ENCODE measurements at places on chromosomes 4 and X. TPM values are rescaled to one million over a fixed set of nuclear protein-coding genes. Genes with fewer than 3 reads are reported as not detected.

- no peak overlapping the region for H3K27ac ChIP-seq
- H3K27me3 ChIP-seq = peaks cover 2% of the 10 kb centered on the region
- peaks cover 4% of the 10 kb centered on the region for H3K4me1 ChIP-seq
- no peak for DNase-seq
- H3K36me3 ChIP-seq = no peaks in the 10 kb centered on the region
Observed at GRCh38 chr4:144575181-144575580, 70.8 kb upstream of the HHIP start.

DNA sequence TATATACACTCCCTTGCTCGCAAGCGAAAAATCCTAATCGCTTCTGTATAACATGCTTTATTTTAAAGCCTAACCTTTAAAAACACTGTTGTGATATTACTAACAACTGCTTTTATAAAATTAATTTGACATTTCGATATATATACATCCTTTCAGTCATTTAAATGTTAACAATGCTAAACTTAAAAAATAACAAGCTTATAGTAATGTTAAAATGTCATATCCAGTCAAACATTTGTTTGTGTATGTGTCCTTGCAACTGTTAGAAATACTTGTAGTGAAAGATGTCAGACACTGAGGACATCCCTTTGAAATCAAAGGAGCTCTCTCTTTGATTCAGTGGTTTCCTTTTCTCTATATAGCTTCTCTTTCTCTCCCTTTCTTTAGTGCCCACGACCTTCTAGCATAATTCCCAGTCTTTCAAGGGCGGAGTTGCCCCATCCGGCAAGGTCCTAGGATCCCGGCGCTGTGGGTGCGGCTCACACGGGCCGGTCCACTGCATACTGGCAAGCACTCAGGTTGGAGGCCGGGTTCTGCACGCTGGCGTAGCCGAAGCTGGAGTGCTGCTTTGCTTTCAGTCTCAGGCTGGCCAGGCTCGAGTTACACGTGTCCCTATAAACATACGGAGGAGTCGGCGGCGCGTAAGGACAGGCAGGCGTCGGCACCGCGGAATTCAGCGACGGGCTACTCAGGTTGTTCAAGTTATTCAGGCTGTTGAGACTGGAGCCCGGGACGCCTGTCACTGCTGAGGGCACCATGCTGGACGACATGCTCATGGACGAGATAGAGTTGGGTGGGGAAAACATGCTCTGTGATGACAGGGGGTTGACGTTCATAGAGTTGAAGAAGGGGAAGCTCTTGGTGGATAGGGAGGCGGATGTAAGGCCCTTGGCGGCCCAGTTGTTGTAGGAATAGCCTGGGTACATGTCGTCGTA, 5.0 kb downstream of the PITX2 start:
- DNase-seq = peak; percentile 36
- H3K4me3 ChIP-seq = no peak overlapping the region
- peaks cover 6% of the 10 kb centered on the region for H3K36me3 ChIP-seq
- H3K27ac ChIP-seq = peak overlapping the region; percentile 72
- peaks cover 98% of the 10 kb centered on the region for H3K27me3 ChIP-seq
- H3K4me1 ChIP-seq = peaks cover 5% of the 10 kb centered on the region

Gene GABRE
- not detected for total RNA-seq

- peaks cover 16% of the 10 kb centered on the region for H3K36me3 ChIP-seq
- H3K27me3 ChIP-seq = peaks cover 2% of the 10 kb centered on the region
- peaks cover 14% of the 10 kb centered on the region for H3K4me1 ChIP-seq
- DNase-seq = no peak
- no peak overlapping the region for H3K27ac ChIP-seq
Observed at GRCh38 chr4:98669577-98669976, 11.2 kb upstream of the TSPAN5 start.

GRCh38 chr4:19213388-19213787, 1038.3 kb upstream of the SLIT2 start:
- H3K4me3 ChIP-seq = no peak overlapping the region
- H3K4me1 ChIP-seq = no peaks in the 10 kb centered on the region
- no peak overlapping the region for H3K27ac ChIP-seq
- H3K36me3 ChIP-seq = no peaks in the 10 kb centered on the region

DNA sequence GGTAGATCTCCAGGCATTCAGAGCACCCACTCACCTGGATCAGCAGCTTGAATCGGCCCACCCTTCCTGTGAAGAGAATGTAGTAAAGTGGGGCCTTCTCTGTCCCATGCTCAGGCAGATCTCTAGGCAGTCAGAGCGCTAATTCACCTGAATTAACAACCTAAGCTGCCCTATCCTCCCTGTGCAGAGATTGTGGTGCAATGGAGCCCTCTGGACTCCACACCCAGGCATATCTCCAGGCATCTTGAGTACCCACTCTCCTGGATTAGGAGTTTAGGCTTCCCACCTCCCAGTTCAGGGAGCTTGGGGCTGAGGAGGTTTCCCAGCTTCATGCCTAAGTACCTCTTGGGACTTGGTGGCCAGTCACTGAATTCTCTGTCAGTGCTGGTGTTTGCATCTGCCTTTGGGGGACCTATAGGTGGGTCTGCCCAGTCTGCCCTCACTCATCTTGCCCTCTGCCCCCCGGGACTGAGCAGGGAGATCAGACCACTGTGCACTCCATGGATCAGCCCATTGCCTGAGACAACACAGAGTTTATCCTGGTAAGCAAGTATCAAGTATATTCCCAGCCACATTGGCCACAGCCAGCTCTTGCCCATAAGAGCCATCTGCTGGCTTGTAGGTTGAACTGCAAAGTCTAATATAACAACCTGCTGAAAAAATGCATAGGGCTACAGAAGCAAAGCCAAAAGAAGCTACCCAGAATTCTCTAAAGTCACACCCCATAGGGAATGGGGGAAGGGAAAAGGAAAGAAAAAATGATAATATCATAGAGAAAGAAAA, 372.9 kb downstream of the KLHL13 start:
- no peaks in the 10 kb centered on the region for H3K4me1 ChIP-seq
- no peak for DNase-seq
- no peaks in the 10 kb centered on the region for H3K36me3 ChIP-seq
- H3K27me3 ChIP-seq = no peaks in the 10 kb centered on the region
- H3K27ac ChIP-seq = no peak overlapping the region
- no peak overlapping the region for H3K4me3 ChIP-seq

Gene SUPT20HL1
- not detected for total RNA-seq

Gene OPRPN
- total RNA-seq = not detected

DNA sequence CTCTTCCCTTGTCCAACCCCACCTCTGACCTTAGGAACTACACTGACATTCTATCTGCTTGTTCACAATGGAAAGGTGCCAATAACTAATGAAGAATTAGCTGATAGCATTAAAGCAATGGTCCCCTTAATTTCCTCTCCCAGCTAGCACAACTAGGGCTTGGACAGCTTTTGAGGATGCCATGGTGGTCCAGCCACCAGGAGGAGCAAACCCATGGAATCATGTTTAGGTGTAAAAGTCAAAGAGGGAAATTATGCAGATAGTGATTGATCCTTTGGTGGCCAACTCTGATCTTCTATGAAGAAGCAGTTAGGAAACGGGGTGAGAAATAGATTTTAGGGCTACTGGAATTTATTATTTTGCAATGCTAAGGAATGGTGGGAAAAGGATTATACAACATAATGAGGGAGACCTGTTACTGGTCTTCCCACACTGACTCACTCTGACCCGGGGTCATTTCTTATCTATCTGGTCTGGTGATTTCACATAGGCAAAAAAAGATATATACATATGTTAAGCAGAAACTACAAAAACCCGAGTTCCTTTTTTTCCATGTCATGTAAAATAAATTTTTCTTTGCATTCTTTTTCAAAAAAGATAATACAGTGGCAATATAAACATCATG, 45.8 kb upstream of the FBXW7 start:
- no peak overlapping the region for H3K4me3 ChIP-seq
- H3K27me3 ChIP-seq = peaks cover 3% of the 10 kb centered on the region
- peaks cover 2% of the 10 kb centered on the region for H3K4me1 ChIP-seq
- no peaks in the 10 kb centered on the region for H3K36me3 ChIP-seq
- no peak for DNase-seq

GRCh38 chr4:86960557-86960961, 25.7 kb downstream of the AFF1 start:
- no peak for DNase-seq
- no peak overlapping the region for H3K4me3 ChIP-seq
- H3K27me3 ChIP-seq = no peaks in the 10 kb centered on the region
- peaks cover 17% of the 10 kb centered on the region for H3K36me3 ChIP-seq
- H3K4me1 ChIP-seq = peaks cover 13% of the 10 kb centered on the region

GRCh38 chr4:74168841-74169240, 10.9 kb downstream of the MTHFD2L start:
- H3K4me1 ChIP-seq = peaks cover 7% of the 10 kb centered on the region
- no peak overlapping the region for H3K27ac ChIP-seq
- H3K27me3 ChIP-seq = no peaks in the 10 kb centered on the region
- no peak overlapping the region for H3K4me3 ChIP-seq

Gene RAB9B
- total RNA-seq = 0.33 TPM

DNA sequence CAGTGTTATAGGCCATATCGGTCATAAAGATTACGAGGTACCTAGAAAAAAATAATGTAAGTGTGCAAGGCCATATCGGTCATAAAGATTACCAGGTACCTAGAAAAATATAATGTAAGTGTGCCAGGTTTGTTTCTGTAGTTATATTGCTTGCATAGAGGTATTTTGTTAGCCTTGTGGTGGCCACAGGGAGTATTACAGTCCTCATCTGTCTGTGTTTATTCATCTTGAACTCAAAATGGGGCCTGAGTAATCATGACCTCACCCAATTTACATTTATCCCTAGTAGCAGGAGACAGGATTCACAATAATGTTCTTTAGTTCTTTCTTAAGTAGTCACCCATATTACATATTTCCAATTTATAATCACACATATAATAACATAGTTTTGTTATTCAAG, 459.7 kb downstream of the MID1IP1 start:
- no peak overlapping the region for H3K27ac ChIP-seq
- peaks cover 2% of the 10 kb centered on the region for H3K36me3 ChIP-seq
- no peak overlapping the region for H3K4me3 ChIP-seq

- no peak overlapping the region for H3K4me3 ChIP-seq
- DNase-seq = no peak
- H3K27ac ChIP-seq = no peak overlapping the region
- no peaks in the 10 kb centered on the region for H3K27me3 ChIP-seq
- no peaks in the 10 kb centered on the region for H3K4me1 ChIP-seq
- H3K36me3 ChIP-seq = no peaks in the 10 kb centered on the region
Observed at GRCh38 chr4:44583393-44583792, 68.0 kb downstream of the YIPF7 start.

DNA sequence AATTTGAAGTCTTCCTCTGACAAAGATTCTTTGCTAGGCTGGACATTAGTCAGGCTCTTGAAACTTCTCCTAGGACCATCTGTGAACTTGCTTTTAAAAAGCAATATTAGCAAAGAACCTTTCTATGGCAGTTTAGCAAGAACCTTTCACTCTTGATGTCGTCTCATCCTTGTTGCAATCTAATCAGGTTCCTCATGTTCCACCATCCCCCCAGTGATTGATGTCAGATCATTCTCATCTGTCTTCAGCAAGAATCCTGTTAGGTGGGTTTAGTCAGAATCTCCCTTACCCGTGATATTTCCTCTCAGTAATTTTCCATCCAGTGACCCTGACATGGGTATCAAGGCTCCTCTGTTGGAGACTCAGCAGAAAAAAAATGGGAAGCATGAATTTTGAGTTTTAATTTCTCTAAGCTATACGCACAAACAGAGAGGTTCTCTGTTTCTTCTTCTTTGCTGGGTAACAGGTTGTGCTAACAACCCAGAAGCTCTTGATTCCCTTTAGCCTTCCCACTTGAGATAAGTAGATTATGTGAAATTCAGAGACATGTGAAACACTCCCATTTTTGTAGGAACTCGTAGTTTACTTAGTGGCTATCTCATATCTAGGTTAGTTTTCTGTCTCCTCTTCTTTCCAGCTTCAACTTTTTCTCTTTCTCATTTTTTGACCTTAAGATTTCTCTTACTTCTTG, 507.4 kb downstream of the C4orf33 start:
- H3K27me3 ChIP-seq = no peaks in the 10 kb centered on the region
- H3K36me3 ChIP-seq = no peaks in the 10 kb centered on the region
- no peak overlapping the region for H3K27ac ChIP-seq
- H3K4me1 ChIP-seq = no peaks in the 10 kb centered on the region
- no peak for DNase-seq

- H3K36me3 ChIP-seq = no peaks in the 10 kb centered on the region
- no peaks in the 10 kb centered on the region for H3K27me3 ChIP-seq
Observed at GRCh38 chr4:163613383-163613782, 118.9 kb downstream of the TMA16 start.

Gene CSAG3
- not detected for total RNA-seq

Gene F11
- total RNA-seq = not detected

DNA sequence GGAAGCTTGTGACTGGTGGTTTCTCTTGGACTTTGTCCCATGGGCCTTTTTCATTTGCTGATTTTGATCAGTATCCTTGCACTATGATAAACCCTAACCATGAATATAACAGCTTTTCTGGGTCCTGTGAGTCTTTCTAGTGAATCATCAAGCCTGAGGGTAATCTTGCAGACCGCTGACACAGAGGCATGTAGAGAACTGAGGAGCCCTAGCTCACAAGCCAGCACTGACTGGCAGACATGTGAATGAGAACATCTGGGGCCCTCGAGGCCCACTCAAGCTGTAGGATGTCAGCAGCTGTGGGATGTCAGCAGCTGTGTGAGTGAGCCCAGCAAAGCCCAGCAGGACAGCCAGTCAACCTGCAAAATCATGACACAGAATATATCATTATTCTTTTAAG, 36.7 kb downstream of the HMGB3 start:
- no peaks in the 10 kb centered on the region for H3K27me3 ChIP-seq
- no peaks in the 10 kb centered on the region for H3K36me3 ChIP-seq
- H3K4me3 ChIP-seq = no peak overlapping the region
- no peak for DNase-seq
- no peaks in the 10 kb centered on the region for H3K4me1 ChIP-seq
- H3K27ac ChIP-seq = no peak overlapping the region

DNA sequence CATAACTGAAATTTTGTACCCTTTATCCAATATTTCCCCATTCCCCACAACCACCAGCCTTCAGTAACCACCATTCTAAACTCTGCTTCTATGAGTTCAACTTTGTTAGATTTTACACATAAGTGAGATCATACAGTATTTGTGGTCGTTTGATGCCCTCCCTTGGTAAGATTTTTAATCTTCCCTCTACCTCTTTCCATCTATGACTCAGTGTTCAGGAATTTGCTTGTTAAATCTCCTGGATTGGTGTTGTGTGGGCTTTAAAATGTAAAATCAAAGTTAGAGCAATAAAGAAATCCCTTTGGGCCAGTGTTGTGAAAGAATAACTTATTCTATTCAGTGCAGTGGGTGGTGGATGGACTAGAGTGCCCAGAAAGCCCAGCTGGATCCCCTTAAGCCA, 37.4 kb downstream of the SLC16A2 start:
- no peak for DNase-seq
- H3K4me3 ChIP-seq = no peak overlapping the region
- H3K36me3 ChIP-seq = no peaks in the 10 kb centered on the region
- H3K27me3 ChIP-seq = no peaks in the 10 kb centered on the region

Gene ZNF630
- 3.8 TPM for total RNA-seq

DNA sequence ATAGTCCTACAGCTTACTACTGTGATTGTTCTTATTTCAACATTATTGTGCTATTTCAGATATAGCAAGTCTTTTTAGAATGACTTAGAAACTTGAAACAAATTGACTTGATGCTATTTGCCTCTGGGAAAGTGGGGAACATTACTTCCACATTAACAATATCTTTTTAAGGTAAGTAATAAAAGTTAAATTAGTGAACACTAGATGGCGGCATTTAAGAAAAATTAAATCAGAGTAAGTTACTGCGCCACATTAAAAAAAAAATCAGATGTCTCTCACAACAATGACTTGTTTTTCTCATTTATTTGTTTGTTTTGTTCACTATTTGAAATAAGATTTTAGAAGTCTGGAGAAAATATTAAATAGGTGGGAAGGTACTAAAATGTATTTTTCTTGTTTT, 1026.9 kb upstream of the SLIT2 start:
- H3K4me3 ChIP-seq = no peak overlapping the region
- no peak overlapping the region for H3K27ac ChIP-seq
- H3K4me1 ChIP-seq = no peaks in the 10 kb centered on the region
- DNase-seq = no peak

Data from activated naive CD8-positive, alpha-beta T cell treated with anti-CD3 and anti-CD28 coated beads, Interleukin-2, amount 10 ng/mL, durations not matched to agents 7 days and 5 days (primary cell).